Kasumi-1 (cell line): ENCODE measurements at places on chromosomes 7 and 10.

GRCh38 chr10:108014902-108015177 lies 850.3 kb upstream of the SORCS1 start:
- no peak for DNase-seq

GRCh38 chr10:88270871-88271713 lies 312.0 kb downstream of the RNLS start:
- peak; percentile 19 for DNase-seq

DNA sequence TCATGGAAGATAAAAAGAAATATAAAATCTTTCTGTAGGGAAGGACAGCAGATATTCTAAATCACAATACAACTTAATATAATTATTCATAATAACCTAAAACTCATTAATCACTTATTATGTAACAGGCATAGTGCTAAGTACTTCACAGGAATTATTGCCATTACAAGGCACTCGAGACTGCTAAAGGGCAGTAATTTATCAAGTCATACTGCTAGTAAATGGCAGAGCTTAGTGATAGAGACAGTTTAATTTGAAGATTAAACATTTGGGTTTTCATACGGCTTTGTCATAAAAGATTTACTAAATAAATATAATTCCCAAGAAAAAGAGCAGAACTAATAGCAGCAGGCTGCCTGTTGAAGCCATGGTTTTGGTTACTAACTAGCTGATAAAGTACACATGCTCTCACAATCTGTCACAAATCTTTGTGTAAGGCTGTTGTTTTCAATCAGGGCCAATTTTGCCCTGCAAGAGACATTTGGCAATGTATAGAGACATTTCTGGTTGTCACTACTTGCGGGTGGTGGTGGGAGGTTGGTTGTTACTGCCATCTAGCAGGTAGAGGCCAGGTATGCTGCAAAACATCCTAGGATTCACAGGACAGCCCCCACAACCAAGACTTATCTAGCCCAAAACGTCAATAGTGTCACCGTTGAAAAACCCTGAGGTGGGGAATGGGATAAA lies 233.3 kb upstream of the CACNA2D1 start:
- DNase-seq: no peak

DNA sequence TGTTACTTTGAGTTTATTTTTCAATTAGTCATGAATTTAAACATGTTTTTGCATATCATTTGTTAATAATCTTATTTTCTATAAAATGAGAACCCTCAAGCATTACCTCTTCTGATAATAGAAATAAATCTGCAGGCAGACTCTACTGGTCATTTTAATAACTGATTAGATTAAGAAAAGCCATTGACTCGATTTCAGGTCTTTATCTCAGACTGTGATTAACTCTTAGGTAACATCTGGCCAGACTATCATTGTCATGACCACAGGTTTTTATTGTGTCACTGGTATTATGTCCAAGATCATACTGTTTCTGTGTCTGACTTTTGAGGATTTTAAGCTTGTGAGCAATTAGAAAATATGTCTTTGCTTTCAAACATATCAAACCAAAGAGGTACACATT lies 83.6 kb upstream of the SLC13A1 start:
- no peak for DNase-seq

GRCh38 chr10:108957681-108958080 lies 965.6 kb downstream of the XPNPEP1 start:
- no peak for DNase-seq

GRCh38 chr10:100566561-100566960 lies 30.8 kb downstream of the HIF1AN start:
- DNase-seq: no peak

DNA sequence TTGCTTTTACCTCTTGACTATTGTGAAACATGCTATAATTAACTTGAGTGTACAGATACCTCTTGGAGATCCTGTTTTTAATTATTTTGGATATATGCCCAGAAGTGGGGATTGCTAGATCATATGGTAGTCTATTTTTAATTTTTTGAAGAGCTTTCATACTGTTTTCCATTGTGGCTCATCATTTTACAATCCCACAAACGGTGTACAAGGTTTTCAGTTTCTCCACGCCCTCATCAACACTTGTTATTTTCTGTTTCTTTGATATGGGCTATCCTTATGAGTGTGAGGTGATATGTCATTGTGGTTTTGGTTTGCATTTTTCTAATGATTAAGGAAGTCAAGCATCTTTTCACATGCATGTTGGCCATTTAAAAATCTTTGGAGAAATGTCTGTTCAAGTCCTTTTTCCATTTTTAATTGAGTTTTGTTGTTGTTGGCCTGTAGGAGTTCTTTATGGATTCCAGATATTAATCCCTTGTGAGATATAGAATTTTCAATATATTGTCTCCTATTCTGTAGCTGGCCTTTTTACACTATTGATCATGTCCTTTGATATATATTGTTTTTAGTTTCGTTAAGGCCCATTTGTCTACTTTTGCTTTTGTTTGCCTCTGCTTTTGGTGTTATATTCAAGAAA lies 7.5 kb downstream of the AGK start:
- DNase-seq: no peak

- DNase-seq: no peak
Measured at GRCh38 chr10:44801383-44802327, 109.5 kb upstream of the TMEM72 start.

DNA sequence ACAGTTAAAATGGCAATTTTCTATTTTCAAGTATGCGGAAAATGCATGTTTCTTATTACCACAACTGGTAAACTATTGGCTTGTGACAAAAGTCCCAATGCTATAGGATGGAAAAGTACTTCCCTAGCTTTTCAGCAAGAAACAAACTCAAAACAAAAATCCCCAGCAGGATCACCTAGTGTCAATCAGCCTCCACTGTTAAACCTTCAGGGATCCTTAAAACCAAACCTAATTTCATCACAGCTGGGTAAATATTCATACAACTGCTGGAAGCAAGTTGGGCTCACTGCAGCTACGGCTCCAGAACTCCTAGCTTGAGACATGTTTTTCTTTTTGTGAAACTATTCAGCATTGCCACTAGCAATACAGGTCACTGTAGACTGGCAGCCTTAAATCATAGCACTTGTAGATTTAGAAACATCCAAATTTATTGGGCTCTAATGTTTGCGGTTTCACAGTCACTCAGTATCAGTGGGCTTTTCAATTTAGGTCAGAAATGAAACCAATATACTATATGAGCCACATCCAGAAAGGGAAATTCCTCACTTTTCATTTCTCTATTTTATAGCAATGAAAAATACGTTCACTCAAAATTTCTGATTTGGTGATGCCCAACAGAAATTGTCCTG lies 145.2 kb upstream of the ANK3 start:
- no peak for DNase-seq

GRCh38 chr7:21550076-21550475 lies 7.2 kb downstream of the DNAH11 start:
- no peak for DNase-seq

DNA sequence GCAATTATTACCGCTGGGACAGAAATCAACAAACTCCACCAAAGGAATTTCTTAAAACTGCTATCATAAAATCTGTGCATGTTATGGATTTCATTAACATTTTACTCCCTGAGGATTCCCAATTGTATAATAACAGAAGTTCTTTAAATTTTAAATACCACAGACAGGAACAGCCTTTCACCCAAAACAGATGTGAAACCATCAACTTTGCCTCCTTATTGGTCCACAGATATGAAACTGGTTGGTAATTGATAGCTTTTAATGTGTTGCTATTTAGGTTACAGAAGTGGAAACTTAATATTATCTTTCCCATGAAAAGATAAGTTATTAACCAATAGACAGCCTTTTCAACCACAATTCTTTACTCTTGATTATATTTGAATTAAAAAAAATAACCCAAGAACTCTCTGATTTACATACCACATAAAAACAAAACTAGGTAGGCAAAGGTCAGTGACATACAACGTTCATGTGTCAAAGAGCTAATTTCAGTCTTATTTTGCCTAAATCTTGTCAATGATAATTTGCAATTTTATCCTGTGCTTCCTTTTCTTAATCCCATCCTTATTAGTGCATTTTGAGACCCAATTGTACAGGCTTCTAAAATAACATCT lies 90.0 kb downstream of the NRP1 start:
- no peak for DNase-seq

- DNase-seq: no peak
Measured at GRCh38 chr7:5423306-5423975, at the start of gene TNRC18. Gene TNRC18 (minus strand): TSS chr7:5423834. CDS start chr7:5421246, 2,588 bp downstream.

GRCh38 chr7:53094827-53095226 lies 59.4 kb downstream of the POM121L12 start:
- DNase-seq: no peak

DNA sequence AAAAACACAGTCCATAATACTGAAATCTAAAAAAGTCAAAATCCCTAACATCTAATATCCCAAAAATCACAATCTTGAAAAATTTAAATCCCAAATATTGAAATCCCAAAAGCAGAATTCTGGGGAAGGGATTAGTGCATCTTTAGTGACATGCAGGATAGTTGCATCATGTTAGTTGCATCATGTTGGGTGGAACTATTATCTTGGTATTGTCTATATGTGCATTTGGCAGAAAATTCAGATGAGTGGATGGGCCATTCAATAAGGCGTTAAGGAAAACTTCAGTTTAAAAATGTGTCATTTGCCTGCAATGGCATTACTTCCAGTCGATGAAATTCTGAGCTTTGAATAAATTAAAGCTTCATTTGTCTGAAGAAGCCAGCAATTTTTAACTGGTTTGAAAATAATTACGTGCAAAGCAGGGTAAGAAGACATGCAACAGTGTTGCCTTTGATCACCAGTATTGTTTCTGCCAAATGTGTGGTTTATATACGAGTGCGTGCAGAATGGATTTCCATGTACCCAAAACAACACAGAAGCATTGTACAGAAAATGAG lies 221.4 kb upstream of the NFE2L3 start:
- DNase-seq: no peak

GRCh38 chr10:71279590-71280170 lies 39.4 kb upstream of the SLC29A3 start:
- DNase-seq: no peak

DNA sequence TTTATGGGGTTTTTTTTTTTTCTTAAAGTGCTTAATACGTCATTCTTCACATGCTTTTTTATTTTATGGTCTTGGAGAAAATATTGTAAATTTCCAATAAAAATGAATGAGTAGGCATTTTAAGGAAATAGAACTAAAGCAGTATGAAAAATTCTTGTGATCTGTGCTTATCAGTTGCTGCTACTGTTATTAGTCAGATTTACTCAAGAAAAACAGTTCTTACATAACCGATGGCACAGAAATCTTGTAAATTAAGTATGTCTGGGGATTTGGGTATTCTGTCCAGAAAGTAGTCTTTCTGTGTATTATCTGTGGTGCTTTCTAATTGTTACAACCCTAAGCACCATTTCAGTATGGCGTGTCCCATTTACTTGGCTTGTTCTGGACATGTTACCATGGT lies 64.7 kb downstream of the LRGUK start:
- no peak for DNase-seq
